Tibial nerve (tissue), 4 donors: ENCODE measurements at places on chromosomes 4 and X. TPM values are rescaled to one million over a fixed set of nuclear protein-coding genes. Genes with fewer than 3 reads are reported as not detected.

TAB3 gene
- total RNA-seq: 29.5 TPM

SPANXN4 gene
- total RNA-seq: not detected

HTR2C gene
- not detected for total RNA-seq

OPHN1 gene
- 21.4 TPM for total RNA-seq

GABRA4 gene
- not detected for total RNA-seq

USP27X gene
- total RNA-seq: 3.1 TPM

NOX1 gene
- total RNA-seq: not detected

TKTL2 gene
- total RNA-seq: not detected

TLR2 gene
- 44.6 TPM for total RNA-seq

BCOR gene
- total RNA-seq: 16.2 TPM

DNA sequence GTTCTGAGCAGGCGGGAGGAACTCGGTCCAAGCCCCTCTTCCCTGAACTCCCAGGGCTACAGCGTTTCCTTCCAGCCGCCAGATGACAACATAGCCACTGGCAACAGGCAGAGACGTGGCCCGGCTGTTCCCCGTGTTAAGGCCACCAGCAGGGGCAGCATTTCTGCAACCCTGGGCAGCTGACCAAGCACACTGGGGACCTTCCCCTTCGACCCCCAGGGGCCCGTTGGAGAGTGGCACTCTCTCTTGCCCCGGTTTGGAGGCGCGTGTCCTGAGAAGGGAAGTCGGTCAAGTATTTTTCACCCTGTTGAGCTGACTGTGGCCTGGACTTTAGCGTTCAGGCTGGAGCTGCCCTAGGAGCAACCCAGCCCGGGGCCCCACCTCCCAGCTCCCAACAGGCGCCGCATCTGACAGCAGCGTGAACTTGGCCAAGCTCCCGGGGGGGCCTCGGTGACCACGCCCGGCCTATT, 37.6 kb downstream of the ZBTB49 start:
- H3K4me3 ChIP-seq: no peak overlapping the region
- no peaks in the 10 kb centered on the region for H3K36me3 ChIP-seq
- H3K27ac ChIP-seq: no peak overlapping the region

DNA sequence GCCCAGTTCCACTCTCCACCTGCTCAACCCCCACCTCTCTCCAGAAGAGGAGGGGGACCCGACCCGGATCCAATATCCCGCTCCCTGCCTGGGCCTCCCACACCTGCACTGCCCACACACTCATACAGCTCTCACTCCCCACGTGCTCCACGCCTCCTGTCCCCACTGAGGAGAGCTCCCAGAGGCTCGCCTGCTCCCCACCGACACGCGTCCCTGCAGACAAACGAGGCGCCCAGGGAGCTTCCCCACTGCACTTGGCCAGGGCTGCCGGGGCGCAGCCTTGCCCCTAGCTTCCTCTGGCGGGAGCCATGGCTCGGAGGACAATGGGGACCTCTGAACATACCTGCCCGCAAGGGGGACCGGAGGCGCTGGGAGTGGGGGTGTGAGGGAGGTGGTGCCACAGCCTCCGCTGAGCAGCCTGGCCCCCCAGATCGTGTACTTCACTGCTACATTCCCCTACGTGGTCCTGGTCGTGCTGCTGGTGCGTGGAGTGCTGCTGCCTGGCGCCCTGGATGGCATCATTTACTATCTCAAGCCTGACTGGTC, 5.0 kb downstream of the SLC6A8 start:
- H3K27ac ChIP-seq: no peak overlapping the region
- no peak overlapping the region for H3K4me3 ChIP-seq
- no peak for DNase-seq
- no peaks in the 10 kb centered on the region for H3K4me1 ChIP-seq
- H3K27me3 ChIP-seq: no peaks in the 10 kb centered on the region

- no peaks in the 10 kb centered on the region for H3K4me1 ChIP-seq
- no peaks in the 10 kb centered on the region for H3K36me3 ChIP-seq
- no peak for DNase-seq
- H3K27me3 ChIP-seq: no peaks in the 10 kb centered on the region
- H3K4me3 ChIP-seq: no peak overlapping the region
These were observed 284.8 kb upstream of the FGF13 start for GRCh38 chrX:138996268-138996667.

DNA sequence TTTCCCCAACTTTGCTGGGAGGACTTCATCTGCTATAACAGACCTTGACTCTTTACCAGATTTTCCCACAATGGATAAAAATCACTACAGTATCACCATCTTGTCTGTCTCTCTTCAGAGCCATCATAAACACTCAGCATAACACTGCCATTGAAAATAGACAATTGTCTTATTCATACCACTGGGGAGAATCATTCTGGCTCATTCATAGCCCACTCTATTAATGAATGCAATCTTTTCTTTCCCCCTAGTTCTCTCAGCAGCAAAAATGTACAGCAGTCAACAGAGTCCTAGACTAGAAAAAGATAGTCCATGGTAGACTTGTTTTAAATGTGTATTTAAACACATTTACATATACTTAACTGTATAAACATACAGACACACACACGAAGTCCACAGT, 19.2 kb downstream of the SLC9A7 start:
- H3K4me3 ChIP-seq: no peak overlapping the region
- no peaks in the 10 kb centered on the region for H3K27me3 ChIP-seq
- H3K36me3 ChIP-seq: no peaks in the 10 kb centered on the region
- H3K4me1 ChIP-seq: no peaks in the 10 kb centered on the region
- no peak overlapping the region for H3K27ac ChIP-seq

DNA sequence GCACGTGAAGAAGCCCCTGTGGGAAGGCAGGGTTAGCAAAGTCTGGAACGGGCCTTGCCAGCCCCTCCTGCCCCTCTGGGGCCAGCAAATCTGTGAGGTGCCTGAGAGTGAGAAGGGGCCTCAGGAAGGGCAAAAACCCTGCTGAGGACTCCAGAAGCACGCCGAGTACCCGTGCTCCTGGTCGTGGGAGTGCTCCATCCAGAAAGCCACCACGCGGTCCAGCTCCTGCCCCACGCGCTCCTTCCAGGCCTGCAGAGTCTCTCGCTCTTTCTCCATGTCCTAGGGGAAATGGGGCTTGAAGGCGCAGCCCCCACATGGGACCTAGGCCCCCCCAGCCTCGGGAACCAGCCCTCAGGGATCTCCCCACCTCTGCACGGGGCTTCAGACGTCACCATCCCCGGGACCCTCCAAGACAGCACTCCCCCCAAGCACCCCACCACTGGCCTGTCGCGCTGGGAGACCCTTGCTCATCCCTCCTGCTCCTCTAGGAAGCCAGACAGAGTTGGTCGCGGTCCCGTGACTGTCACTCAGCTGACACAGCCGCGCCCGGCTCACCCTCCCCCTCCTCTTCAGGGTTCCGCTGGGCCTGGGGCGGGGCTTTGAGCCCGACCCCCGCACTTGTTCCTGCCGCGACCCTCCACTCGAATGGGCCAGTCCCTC, at the start of gene RENBP:
TSS of gene RENBP (minus strand) at position 504 of the 660 bp plus-strand sequence. CDS start at position 471, 33 bp downstream.
- peak within 1 kb of the TSS; percentile 28 for H3K4me3 ChIP-seq
- peaks cover 14% of the 10 kb centered on the region for H3K27me3 ChIP-seq
- no peak for DNase-seq

DNA sequence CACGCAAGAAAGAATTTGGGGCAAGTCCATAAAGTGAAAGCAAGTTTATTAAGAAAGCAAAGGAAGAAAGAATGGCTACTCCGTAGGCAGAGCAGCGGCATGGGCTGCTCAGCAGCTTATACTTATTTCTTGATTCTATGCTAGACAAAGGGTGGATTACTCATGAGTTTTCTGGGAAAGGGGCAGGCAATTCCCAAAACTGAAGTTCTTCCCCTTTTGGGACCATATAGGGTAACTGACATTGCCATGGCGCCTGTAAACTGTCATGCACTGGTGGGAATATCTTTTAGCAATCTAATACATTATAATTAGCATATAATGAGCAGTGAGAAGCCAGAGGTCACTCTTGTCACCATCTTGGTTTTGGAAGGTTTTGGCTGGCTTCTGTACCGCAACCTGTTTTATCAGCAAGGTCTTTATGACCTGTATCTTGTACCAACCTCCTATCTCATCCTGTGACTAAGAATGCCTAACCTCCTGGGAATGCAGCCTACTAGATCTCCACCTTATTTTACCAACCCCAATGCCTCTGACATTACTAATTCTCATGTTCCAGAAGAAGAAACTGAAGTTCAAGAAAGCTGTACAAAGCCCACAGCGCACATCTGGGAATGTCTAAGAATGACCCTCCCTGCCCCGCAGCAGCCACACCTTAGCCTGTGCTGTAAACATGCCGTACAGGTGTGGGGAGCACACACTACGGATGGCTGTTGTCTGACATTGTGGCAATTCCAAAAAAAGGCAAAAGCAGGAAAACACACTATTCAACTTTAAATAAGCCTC, 18.6 kb downstream of the RXFP1 start:
- no peak for DNase-seq
- no peaks in the 10 kb centered on the region for H3K27me3 ChIP-seq
- H3K4me1 ChIP-seq: no peaks in the 10 kb centered on the region
- H3K4me3 ChIP-seq: no peak overlapping the region
- H3K36me3 ChIP-seq: no peaks in the 10 kb centered on the region
- no peak overlapping the region for H3K27ac ChIP-seq

DNA sequence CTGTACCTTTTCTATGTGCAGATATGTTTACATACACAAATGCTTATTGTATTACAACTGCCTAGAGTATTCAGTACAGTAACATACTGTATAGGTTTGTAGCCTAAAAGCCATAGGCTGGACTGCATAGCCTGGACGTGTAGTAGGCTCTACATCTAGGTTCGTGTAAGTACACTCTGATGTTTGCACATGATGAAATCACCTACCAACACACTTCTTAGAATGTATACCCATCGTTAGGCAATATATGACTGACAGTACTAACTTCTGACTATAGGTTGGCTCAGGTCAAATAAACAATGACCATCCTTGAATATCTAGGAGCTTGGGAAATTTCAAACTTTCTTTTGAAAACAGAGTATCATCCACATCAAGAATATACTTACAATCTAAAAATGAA, 139.0 kb downstream of the CORIN start:
- no peaks in the 10 kb centered on the region for H3K4me1 ChIP-seq
- H3K27ac ChIP-seq: no peak overlapping the region
- DNase-seq: no peak
- no peak overlapping the region for H3K4me3 ChIP-seq
- H3K36me3 ChIP-seq: no peaks in the 10 kb centered on the region
- H3K27me3 ChIP-seq: no peaks in the 10 kb centered on the region

GRCh38 chr4:129355031-129355430, 259.1 kb downstream of the C4orf33 start:
- H3K27me3 ChIP-seq: no peaks in the 10 kb centered on the region
- H3K36me3 ChIP-seq: no peaks in the 10 kb centered on the region
- no peak overlapping the region for H3K4me3 ChIP-seq
- H3K27ac ChIP-seq: no peak overlapping the region

GRCh38 chrX:129682979-129683378, 28.2 kb upstream of the APLN start:
- H3K4me1 ChIP-seq: no peaks in the 10 kb centered on the region
- no peak for DNase-seq
- H3K27me3 ChIP-seq: no peaks in the 10 kb centered on the region
- H3K36me3 ChIP-seq: no peaks in the 10 kb centered on the region

DNA sequence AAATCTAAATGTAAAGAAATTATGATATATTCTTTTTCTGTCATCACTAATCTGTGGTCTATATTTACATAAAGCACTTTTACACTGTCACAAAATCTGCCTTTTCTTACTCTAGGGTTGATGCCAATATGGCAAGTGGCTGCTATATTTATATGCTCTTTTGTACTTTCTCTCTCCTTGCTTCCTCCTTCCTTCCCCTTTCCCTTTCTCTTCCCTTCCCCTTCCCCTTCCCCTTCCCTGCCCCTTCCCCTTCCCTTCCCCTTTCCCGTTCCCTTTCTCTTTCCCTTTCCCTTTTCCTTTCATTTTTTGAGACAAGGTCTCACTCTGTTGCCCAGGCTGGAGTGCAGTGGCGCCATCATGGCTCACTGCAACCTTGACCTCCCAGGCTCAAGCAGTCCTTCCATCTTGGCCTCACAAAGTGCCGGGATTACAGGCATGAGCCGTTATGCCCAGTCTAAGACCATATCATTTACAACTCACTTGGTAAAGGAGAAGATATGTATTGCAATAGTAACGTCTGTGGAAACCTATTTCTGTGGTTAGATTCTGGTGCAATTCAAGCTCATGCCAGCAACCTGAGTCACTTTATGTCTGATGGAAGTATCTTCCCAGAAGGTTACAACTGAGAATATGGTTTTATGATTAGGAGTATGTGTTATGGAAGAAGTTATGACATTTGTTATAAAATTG, 13.9 kb upstream of the PLAC8 start:
- H3K4me3 ChIP-seq: no peak overlapping the region
- no peaks in the 10 kb centered on the region for H3K4me1 ChIP-seq
- H3K27ac ChIP-seq: no peak overlapping the region

- no peak overlapping the region for H3K4me3 ChIP-seq
- no peaks in the 10 kb centered on the region for H3K27me3 ChIP-seq
- no peak for DNase-seq
- peaks cover 11% of the 10 kb centered on the region for H3K36me3 ChIP-seq
These were observed 33.7 kb downstream of the ARHGAP24 start for GRCh38 chr4:85508654-85509053.

DNA sequence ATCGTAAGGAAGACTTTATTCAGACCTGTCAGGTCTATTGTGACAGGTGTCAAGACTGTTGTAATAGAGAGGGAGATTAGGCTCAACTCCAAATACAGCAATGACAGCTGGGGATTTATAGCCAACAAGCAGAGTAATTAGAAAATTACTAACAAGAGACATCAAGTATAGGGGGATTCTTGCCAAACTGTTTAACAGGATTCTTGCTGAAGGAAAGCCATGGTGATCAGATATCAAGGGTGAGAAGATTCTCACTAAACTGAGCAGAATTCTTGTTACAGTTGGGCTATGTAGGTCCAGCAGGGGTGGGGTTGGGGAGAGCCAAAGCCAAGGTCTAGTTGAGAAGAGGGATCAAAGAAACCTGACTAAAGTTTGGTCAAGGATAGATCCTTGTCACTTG, 461.0 kb upstream of the GALNT7 start:
- no peaks in the 10 kb centered on the region for H3K4me1 ChIP-seq
- no peak overlapping the region for H3K4me3 ChIP-seq
- H3K36me3 ChIP-seq: no peaks in the 10 kb centered on the region
- DNase-seq: no peak
- H3K27me3 ChIP-seq: no peaks in the 10 kb centered on the region

- H3K36me3 ChIP-seq: no peaks in the 10 kb centered on the region
- H3K4me1 ChIP-seq: peaks cover 10% of the 10 kb centered on the region
These were observed 620.0 kb downstream of the BCOR start for GRCh38 chrX:39477762-39478120.

DNA sequence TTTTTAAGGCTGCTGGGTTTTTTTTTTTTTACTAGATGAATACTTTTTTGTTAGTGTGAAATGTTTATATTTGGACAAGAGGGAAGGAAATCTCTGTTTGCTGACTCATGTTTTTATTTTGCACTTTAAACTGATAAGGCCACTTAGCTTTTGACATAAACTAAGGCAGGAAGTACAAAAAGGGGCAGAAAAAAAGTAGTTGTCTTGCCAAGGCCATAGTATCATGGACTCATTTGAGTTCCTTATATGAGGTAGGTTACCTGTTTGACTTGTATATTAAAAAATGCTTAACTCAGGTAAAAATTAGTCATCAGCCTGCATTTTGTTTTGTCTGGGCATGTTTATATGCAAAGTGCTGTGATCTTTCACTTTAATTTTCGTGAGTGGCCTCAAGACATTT, 26.0 kb downstream of the SMAD1 start:
- H3K36me3 ChIP-seq: peaks cover 7% of the 10 kb centered on the region
- no peaks in the 10 kb centered on the region for H3K4me1 ChIP-seq
- no peak for DNase-seq
- peak overlapping the region; percentile 3 for H3K27ac ChIP-seq
- no peaks in the 10 kb centered on the region for H3K27me3 ChIP-seq
- H3K4me3 ChIP-seq: no peak overlapping the region
